MCF 10A (cell line): ENCODE measurements at places on chromosomes 6 and 20.
A peak's percentile ranks its signal among the peaks of the same experiment; 100 is the strongest.

DNA sequence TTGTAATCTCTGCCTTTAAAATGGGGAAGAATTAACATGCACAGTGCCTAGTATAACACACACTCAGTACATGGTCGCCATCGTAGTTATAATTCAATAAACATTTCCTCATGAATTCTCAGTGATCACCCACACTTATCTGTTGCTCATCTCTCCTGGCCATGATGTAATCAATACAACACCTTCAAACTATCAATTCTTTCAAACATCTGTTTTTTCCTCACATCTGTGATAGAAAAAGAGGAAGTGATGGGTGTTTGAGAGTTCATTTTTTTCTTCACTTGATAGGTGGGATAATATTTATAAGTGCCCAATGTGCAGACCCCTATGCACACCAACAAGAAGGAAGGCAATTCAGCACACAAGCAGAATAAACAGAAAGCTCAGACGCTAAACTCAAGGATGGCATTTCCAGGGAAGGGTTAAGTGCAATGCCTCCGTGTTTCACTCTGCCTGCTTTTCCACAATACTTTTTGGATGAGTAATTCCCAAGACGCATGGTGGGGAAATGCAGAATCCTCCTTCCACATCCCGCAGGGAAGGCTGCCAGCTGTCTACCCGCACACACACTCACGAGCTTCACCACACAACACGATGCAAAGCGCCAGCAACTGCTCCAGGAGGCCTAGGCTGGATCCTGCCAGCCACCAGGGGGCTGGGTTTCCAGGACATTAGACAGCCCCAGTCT is 100.3 kb downstream of the GMPR start:
- DNase-seq: peak; percentile 88

GRCh38 chr6:156639009-156639721 is 138.0 kb upstream of the ARID1B start:
- DNase-seq: no peak

DNA sequence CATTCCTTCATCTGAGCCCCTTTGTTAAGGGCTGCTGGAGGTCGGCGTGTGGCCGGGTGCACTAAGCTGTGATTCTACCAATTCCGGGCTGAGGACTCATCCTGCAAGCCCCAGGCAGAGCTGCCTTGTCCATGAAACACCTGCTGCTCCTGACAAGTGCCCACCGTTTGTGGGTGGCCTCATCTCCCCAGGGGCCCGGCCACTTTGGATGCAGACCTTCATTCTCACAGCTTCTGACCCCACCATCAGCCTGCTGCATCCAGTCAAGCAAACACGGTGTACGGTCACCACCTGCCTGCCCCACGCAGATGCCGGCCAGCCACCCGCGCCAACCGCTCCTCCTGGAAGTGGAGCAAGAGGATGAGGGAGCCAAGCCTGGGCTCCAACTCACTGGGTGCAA is 382.7 kb downstream of the THBS2 start:
- DNase-seq: no peak

- DNase-seq: peak; percentile 34
These were observed 76.7 kb downstream of the PREP start for GRCh38 chr6:105326216-105326615.

GRCh38 chr6:162863821-162864220 is 136.0 kb downstream of the PACRG start:
- no peak for DNase-seq

DNA sequence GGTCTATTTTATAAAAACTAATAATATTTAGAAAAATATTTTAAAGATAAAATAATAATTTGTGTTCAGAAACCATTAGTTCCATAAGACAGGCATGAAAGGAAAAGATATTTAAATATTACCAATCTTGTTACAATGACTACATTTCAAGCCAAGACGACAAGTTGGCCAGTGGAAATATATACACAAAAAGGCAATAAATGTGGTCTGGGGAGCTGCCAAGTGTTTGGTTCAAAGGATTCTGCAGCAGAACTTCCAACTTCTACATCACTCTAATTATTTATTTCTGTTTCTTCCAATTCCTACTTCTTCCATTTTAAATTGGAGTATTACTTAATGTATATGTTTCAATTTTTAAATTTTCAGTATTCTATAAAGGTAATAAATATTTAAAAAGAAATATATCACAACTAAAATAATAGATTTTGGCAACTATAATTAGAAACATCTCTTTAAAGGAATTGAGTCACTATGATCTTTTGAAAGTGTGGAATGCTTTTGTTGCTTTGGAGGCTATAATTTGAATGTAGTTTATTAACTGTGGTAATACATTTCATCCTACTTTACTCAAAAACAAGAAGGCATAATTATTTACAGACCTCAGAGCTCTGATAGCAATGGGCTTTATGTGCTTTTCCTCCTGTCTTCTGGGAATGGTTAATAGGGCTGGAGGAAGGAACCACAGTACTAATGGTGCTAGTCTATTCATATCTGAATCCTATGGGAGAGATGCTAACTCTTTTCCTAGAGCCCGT is 129.7 kb upstream of the FAM184A start:
- peak; percentile 50 for DNase-seq

DNA sequence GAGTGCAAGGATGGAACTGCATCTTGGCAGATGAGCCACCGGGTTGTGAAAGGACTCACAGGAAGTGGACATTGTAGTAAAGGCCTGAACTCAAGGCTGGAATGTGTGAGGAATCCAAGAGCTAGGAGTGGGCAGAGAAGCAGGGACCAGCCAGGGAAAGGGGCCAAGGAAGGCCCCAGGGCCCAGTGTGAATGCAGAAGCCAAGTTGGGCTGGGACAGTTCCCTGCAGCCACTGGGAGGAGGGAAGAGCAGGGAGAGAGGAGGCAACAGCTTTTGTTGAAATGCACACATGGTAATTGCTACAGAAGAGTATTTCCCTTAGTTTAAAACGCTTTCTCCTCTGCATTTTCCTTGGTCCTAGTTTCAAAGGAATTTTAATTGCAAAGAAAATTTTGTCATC is 34.6 kb downstream of the CDH22 start:
- no peak for DNase-seq

DNA sequence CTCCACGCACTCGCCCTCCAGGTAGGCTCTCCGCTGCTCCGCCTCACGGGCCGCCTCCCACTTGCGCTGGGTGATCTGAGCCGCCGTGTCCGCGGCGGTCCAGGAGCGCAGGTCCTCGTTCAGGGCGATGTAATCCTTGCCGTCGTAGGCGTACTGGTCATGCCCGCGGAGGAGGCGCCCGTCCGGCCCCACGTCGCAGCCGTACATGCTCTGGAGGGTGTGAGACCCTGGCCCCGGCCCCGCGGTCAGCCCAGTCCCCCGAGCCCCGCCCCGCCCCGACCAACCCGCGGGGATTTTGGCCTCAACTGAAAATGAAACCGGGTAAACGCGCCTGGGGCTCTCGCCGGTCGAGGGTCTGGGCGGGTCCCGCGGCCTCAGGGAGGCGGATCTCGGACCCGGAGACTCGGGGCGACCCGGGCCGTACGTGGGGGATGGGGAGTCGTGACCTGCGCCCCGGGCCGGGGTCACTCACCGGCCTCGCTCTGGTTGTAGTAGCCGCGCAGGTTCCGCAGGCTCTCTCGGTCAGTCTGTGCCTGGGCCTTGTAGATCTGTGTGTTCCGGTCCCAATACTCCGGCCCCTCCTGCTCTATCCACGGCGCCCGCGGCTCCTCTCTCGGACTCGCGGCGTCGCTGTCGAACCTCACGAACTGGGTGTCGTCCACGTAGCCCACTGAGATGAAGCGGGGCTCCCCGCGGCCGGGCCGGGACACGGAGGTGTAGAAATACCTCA is 598 bp downstream of the HLA-B start:
- DNase-seq: peak; percentile 8

- peak; percentile 74 for DNase-seq
These were observed 5.4 kb upstream of the IER3 start for GRCh38 chr6:30749554-30750378.

DNA sequence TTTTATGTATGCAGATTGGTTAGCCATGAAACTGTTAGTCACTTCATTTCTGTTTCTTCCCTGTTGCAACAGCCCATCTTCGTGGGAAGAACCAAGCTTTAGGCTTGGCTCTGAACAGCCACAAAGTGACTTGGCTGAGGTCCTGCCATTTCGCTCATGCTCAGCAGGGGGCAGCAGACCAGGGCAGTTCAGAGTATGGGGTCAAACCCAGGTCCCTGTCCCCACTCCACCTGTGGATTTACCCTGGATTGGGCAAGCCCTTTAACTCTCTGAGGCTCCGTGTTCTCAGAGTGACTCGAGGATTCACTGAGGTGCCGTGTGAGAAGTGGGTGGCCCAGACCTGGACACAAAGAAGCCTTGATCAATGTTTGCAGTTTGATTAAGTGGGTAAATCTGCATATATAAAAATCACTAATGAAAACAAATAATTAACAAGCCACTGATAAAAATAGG is 19.8 kb upstream of the MAP1LC3A start:
- peak; percentile 62 for DNase-seq

- DNase-seq: no peak
These were observed 17.3 kb downstream of the STX7 start for GRCh38 chr6:132495604-132496079.

GRCh38 chr6:159098636-159099106 is 53.9 kb upstream of the TAGAP start:
- DNase-seq: no peak
